NCI-H1105 treated with DMSO at 0.1 percent for 48 hours (cell line): ENCODE measurements at places on chromosomes 11 and 22.

DNA sequence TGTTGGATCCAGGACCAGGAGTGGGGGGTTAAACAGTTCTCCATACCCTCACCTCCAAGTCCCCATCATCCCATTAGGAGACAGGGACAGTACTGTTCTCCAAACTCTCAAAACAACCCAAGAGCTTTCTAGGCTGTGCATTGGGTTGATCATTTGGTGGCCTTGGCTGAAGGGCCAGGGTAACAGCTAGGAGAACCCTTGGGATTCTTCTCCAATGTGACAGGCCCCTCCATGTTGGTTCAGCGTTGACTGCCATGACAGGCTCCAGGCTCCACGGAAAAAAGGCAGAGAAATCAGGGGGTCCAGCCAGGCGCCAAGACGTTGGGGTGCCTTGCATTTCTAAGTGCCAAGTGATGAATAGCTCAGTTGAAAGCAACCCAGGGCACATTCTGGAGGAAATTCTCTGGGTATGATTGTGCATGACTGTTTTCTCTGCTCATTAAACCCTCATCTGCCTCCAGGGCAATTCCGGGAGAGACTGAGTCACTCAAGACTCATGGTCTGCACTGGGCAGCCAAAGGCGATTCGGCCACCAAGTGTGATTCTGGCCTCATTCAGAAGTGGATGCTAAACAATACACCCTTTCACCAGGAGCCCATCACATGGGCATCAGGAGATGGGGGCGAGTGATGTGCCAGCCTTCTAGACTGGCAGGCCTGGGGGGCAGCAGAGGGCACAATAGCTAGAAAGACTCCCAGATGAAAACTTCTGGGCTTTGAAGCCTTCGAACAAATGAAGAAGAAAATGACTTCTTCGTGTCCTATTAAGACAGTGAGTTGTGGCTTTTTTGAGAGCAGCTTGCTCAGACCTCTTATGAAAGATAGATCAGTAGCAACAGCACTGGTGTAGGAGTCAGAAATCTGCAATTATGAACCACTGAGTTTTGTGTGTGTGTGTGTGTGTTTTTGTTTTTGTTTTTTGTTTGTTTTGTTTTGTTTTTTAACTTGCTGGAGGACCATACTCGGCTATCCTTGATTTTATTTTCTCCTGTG is 27.7 kb downstream of the CD44 start:
- no peak for DNase-seq

DNA sequence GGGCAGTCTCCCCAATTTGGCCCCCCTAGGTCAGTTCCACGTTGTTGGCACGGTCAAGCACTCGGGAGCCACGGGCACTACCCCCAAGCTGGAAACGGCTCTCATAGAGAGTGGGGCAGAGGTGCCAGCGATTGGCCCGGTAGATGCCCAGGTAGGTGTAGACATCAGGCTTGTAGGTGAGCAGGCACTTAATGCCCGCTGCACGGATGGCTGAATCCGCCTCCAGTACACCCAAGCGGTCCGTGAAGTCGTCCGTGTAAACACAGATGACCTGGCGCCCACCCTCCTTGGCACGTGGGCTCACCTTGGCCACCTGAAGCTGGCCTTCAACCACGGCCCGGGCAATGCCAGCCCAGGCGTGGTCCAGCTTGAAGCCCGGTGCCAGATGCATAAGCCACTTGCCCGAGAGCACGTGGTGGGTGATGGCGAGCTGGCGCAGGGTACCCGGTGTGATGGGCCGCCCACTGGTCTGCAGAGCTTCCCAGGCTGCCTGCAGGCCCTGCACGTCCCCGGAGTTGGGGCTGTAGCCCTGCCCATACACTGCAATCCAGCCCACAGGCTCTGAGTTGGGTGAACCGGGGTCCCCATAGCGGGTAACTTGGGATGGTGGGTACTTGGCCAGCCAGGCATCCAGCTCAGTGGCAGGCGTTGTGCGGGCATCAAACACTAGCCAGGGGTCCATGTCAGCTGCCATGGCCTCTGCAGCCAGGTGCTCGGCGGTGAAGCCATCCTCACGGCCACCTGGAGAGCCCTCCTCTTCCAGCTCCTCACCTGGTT is 1.2 kb downstream of the C11orf68 start:
- DNase-seq: no peak

GRCh38 chr11:45876401-45876800 is 9.1 kb upstream of the MAPK8IP1 start:
- DNase-seq: no peak

DNA sequence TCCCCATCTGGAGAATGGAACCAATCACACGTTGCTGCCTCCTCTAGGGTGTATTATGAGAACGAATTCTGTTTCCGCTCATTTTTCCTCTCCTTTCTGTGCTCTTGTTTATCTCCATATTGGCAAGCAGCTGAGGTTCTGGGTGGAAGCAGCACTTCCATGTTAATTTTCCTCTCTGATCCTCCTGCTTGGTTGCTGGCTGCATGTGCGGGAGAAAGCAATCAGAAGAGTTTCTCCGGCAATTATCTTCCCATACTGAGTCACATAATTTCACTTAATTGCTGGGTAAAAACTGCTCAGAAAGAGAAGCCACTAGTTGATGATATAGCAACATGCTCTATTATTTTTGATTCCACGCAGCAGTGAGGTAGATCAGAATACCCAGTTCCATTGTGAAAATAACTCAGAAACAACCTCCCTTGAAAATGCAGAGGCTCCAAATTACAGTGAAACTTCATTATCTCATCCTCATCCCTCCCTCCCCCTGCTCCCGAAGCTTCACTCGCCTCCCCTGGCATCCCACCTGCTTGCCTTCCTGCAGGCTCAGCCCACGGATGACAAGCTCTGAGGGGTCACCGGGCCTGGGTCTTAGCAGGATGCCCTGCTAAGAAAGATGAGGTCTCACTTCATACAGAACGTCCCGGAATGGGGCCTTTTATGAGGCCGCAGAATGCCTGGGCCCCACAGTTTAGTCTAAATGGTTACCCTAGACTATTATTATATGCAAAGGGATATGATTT is 20.4 kb downstream of the FXYD6 start:
- peak; percentile 72 for DNase-seq

- DNase-seq: no peak
These were observed 89.9 kb upstream of the APOA1 start for GRCh38 chr11:116927163-116927974.

- DNase-seq: no peak
These were observed 20.7 kb upstream of the SUSD2 start for GRCh38 chr22:24160546-24160945.

GRCh38 chr22:36467946-36468345 is 13.5 kb downstream of the TXN2 start:
- DNase-seq: no peak

- DNase-seq: no peak
These were observed 148.2 kb downstream of the PARVA start for GRCh38 chr11:12525466-12526055.

DNA sequence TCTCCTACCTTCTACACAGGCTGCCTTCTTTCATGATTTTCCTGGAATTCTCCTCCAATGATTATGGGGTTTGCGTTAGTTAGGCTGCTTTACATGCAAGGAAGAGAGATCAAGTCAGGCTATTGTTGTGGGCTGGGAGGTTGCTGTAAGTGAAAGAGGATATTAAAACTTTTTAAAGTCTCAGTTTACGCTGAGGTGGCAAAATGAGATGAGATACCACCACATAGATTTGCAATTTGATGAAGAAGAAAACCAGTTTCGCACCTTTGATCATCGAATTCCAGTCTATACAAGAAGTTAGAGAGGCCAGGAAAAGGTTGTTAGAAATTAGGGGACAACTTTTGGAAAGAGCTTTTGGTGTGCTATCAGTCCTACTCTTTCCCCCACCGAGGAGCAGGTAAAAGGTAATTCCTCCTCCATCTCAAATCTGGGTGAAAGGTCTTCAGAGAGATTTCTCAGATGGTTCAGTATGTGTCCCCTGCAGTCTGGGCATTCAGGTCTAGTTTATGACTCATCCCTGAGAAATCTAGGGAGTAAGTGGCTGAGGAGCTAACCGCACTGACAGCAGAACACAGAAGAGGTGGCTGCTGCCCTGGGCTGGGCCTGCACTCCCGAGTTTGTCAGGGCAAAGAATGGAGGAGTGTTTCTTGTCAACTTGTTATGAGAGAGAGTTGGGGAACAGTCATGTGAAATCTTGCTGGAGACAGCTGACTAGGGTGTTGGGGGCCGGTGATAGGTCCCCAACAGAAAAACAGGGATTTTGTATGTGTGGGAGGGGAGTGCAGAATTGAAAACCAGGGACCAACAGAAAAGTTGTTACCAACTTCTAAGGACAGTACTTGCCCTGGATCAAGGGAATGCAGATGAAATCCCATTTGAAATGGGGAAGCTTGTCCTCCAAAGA is 34.7 kb downstream of the CCDC83 start:
- DNase-seq: no peak

DNA sequence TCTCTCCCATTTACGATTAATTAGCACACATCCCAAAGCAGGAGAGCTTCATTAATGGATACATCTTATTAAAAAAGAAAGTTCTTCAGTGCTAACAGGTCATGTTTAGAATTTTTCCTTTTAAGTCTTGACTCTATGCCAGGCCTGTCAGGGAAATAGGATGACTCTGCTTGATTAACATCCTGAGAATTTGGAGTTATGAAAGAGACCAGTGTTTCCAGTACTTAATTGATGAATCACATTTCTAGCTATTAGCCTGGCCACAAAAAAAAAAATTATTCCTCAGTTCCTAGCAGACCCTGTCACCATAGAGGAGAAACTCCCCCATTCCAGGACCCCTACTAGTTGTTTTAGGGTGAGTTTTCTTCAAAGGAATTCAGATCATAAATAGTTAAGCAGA is 23.6 kb upstream of the ME3 start:
- no peak for DNase-seq

DNA sequence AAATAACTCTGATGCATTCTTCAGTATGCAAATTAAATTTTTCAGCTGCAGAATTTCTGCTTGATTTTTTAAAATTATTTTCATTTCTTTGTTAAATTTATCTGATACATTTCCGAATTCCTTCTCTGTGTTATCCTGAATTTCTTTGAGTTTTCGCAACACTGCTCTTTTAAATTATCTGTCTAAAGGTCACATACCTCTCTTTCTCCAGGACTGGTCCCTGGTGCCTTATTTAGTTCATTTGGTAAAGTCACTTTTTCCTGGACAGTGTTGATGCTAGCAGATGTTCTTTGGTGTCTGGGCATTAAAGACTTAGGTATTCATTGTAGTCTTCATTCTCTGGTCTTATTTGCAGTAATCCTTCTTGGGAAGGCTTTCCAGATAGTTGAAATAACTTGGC is 577.4 kb upstream of the LUZP2 start:
- no peak for DNase-seq

GRCh38 chr22:39815932-39816331 is 77.6 kb downstream of the ENTHD1 start:
- DNase-seq: no peak

DNA sequence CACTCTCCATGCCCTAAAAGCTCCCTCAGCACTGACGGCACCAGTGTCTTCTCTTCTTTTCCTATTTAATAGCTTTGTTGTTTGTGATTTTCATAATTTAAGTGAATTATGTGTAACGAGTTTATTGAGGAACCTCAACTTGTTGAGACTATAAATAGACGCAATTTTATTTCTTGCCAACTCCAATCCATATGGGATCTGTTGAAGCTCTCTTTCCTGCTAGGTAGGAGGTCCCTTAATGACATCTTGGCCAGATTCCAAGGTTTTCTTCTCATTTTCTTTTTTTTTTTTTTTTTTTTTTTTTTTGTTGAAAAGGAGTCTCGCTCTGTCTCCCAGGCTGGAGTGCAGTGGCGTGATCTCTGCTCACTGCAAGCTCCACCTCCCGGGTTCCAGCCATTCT is 14.2 kb downstream of the RTL6 start:
- DNase-seq: peak; percentile 40

- no peak for DNase-seq
These were observed 3.2 kb upstream of the CSDC2 start for GRCh38 chr22:41557401-41558240.

DNA sequence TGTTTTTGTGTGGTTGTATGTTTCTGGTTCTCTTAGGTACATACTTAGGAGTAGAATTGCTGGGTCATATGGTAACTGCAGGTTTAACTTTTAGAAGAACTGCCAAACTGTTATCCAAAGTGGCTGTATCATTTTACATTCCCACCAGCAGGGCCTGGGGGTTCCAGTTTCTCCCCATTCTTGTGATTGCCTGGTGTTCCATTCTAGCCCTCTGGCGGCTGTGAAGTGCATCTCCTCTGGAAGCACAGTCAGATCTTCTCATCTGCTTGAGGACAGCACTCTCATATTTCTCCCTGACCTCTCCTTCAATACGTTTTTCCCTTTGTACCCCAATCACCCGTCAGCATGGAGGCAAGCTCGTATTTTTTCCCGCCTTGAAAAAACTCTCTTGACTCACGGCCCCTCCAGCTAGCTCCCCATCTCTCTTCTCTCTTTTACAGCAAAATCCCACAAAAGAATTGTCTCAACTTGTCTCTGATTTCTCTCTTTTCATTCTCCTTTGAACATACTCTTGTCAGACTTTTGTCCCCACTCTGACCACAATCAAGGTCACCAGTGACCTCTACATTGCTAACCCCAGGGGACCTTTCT is 56.8 kb upstream of the THY1 start:
- no peak for DNase-seq

- no peak for DNase-seq
These were observed 86.4 kb downstream of the GRK3 start for GRCh38 chr22:25650833-25651232.

GRCh38 chr11:78453140-78453935 is 35.7 kb upstream of the GAB2 start:
- no peak for DNase-seq

GRCh38 chr11:31806186-31806927 is 4.8 kb downstream of the PAX6 start:
- no peak for DNase-seq

GRCh38 chr11:46242041-46242951 is 35.2 kb upstream of the CREB3L1 start:
- DNase-seq: no peak

- DNase-seq: no peak
These were observed 104.6 kb upstream of the HSD17B12 start for GRCh38 chr11:43575913-43576310.

DNA sequence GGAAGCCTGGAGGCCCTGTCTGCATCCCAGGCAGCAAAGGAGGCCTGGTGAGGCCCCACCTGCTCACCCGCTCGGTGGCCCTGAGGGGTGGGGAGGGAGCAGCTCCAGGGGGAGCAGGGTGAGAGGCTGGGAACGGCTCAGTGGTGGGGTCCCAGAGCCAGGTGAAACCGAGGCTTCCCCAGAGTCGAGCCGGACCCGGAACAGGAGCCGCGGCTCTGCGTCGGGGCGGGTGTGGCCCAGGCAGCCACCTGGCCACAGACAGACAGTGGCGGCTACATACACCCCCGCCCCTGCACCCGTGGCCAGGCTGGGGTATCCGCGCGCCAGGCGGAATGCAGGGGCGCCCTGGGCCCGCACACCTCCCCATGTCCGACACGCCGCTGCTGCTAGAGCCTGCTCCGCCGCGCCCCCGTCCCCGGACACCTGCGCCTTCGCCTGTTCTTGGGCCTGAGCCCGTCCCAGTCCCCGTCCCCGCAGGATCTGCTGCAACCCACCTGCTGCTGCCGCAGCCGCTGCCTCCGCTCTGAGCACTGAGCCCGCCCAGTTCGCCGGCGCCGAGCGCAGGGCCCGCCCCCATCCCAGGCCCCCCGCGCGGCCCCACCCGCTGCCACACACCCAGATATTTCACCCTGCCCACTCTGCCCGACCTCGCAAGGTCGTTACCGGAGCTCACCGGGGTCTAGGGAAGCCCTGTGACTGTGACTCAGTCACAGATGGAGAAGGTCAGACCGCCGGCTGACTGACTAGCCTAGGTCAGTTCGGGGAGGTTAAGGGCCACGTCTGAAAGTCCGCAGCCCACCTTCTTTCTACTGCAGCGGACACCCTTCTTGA is at the start of gene SLC7A4:
Gene SLC7A4, minus strand, starts transcription at position 525 of the 831 bp plus-strand sequence. CDS start 749 bp downstream, outside the sequence.
- DNase-seq: peak; percentile 17
